ENCODE measurements at places on chromosomes 5 and 9.

GRCh38 chr9:5778805-5779204, 54.1 kb downstream of the ERMP1 start:
- no peak for DNase-seq

- DNase-seq: no peak
Observed at GRCh38 chr5:38403406-38403805, 145.0 kb downstream of the EGFLAM start.

GRCh38 chr9:126915846-126916543, 1.4 kb downstream of the RALGPS1 start:
- DNase-seq: no peak

DNA sequence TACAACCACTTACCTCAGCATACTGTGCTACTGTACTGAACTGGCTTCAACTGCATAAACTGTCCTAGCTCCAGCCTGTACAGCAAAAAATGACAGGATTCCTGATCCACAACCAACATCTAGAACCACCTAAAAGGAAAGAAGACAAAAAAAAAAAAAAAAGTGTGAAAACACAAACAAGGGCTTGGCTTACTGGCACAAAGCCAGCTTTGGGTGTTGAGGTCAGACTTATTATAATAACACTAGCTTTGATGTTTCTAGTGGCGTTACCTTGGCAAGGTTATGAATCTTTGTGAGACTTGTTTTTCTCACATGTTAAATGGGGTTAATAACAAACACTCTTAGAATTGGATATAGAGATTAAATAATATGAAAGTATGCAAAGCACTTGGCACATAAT, 148.5 kb upstream of the PUM3 start:
- DNase-seq: no peak

DNA sequence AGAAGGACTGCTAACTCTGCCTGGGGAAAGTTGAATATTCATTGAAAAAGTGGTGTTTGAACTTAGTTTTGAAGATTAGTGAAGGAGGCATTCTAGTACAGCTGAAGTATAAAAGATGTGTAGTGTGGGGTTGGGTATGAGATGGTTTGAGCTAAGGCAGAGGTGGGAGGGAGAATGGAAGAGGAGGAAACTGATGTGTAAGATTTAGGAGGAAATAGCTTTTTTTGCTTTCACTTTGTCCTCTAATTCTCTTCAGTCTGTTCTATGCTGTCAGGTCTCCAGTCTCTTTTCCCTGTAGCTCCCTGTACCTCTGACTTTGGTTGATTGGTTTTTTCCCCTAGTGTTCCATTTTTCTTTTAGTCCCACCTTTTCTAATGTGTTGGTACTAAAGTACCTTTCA, 9.0 kb downstream of the CREBRF start:
- DNase-seq: no peak

DNA sequence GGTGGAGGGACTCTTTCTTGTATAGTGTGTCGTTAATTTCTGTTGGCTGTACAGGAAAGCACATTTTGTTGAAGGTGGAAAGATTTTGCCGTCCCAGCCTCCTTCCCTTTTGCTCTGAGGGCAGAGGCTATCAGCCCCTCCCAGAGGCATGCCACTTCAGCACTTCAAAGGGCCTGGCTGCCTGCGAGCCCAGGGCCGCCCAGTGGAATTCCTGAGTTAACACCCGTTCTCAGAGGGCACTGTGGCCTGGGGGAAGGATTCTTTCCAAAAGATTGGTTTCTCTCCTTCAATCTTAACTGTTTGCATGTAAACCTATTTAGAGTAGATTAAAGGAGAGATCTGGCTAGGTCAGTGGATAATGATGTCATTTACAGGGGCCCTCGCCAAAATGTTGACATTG, 238.6 kb downstream of the FANCC start:
- DNase-seq: no peak

GRCh38 chr9:26477963-26478362, 414.6 kb downstream of the CAAP1 start:
- no peak for DNase-seq

DNA sequence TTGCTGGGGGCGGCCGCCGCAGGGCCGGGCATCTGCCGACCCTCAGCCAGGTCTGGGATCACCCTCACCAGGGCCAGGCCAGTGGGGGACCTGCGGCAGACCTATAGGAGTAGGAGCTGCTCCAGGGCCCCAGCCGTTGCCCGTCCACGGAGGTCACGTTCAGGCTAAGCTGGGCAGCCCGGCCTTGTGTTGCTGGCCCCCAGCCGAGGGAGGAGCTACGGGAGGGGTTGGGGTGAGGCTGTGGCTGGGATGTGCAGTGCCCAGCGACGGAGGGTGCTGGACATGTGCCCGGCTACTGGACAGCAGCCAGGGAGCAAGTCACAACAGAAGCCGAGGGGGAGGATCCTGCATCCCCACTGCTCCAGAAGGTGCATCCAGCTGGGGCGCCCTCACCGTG, 39.6 kb upstream of the SLC6A19 start:
- peak; percentile 11 for DNase-seq

GRCh38 chr9:99285965-99286364, 63.9 kb downstream of the SEC61B start:
- no peak for DNase-seq

DNA sequence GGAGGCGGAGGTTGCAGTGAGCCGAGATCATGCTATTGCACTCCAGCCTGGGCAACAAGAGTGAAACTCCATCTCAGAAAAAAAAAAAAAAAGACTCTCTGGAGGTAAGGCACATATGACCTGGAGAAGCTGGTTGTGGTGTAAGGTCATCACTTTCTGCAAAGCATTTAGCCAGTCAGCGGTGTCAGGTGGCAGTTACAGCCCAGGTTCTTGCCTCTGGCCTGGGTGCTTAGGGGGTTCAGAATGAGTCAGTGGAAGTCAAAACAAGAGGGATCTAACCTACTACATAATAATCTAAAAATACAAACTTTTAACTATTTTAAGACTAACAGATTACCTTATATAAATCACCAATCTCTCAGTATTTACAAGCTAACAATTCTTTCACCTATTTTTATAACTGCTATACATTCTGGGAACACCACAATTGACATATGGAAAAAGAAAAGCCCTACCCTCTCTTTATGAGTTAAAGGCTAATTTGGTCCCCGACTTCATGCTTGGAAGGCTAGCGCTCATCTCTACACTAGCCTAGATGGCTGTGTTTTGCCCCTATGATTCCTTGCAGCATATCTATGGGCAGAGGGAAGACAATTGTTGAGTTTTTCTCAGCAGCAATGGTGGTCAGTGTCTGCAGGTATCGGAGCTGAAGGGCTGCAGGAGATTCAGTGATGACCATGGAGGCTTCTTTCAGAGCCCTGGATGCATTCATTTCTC, 29.2 kb downstream of the STOM start:
- DNase-seq: peak; percentile 59

DNA sequence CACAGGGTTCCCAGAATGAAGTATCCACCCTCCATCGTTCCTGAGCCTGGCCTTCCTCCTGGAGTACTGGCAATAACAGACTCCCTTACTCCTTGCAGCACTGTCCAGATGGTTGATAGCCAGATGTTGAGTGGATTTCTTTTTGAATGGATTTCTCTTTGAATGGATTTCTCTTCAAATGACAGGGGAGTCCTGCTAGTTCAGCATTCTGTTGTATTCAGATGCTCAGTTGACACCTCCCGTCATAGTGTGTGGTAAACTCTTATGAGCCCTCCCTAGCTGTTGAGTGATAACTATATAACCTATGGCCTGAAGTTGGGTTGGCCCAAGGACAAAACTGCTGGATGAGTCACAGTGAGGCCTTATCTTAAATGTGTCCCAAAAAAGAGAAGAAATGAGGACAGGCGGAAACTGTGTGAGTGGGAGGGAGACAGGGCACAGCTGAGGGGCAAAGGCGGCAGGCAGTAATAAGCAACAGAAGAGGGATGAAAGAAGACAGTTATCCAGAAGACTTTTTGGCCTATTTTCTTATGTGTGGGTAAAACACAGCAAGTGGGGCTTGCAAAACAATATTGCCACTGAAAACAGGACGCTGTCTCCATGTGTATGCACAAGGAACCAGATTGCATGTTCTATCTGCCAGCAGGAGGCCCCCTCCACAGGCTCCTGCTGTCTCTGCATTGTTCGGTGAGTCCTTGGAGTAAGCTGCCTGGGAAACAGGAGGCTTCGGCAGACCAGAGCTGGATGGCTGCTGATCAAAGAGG, 209.5 kb upstream of the S1PR3 start:
- no peak for DNase-seq

- peak; percentile 20 for DNase-seq
Observed at GRCh38 chr5:68593211-68593671, 377.7 kb downstream of the PIK3R1 start.

- no peak for DNase-seq
Observed at GRCh38 chr9:113481176-113481787, 17.8 kb downstream of the RGS3 start.

DNA sequence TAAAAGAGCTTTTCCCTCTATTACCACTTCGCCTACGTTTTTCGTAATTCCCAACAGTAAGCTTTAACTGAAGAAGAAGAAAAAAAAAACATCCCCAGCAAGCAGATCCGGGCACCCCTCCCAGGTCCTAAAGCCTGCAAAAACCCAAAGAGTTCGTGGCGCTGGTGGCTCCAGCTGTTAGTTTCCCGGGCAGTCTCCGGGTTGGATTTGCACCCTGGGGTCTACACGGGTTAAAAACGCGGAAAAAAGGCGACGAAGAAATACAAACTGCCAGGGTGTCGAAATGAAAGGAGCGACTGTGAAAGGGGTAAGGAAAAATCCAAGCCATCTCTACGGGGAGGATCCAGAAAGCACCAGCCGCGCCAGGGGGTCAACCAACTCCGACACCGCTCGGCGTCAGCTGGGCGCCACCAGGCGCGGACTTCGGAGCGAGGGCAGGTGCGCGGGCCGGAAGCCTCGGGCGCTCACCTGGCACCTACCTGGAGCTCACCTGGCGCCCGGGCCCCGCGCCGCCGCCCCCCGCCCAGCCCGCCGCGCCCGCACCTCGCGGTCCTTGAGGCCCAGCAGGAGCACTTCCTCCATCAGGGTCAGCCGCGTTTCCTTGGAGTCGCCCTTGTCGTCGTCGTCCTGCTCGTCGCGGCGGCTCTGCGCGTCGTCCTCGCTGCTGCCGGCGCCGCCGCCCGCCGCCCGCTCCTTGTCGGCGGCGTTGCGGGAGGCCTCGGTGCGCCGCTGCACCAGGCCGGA, 680 bp downstream of the GOLPH3 start:
- peak; percentile 51 for DNase-seq

- no peak for DNase-seq
Observed at GRCh38 chr5:40672425-40672824, 7.3 kb upstream of the PTGER4 start.

DNA sequence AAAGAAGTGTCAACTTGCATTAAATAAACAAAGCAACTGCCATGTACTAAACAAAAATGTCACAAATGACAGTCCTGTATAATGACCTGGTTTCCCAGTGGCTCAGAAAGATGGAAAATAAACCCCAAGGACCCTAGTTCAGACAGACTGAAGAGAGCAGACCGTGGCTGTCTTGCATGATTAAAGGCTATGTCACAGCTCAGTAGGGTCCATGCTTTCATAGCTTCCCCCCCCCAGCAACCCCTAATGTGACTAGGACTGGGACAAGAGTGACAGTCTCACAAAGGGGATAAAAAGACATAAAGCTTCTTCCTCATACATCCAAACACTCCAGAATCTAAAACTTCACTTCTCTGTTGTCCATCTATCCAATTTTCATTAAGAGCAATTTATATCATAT, 113.6 kb downstream of the NR6A1 start:
- DNase-seq: no peak

DNA sequence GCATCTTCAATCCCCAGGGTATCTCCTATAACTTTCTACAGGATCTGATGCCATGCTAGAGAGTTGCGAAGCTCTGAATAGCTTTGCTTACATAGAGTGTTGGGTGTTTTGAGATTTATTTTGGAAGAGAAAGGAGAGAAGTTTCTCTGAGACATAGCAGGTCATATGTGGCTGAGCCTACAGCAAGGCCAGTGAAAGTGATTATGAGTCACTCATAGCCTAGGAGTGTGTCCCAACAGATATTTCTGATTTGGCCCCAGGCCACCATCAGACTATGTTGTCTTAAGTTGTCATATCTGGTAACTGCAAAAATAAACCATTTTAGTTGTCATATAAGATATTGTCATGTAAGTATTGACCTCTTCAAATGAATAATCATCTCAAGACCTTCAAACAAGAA, 132.0 kb upstream of the RAI14 start:
- DNase-seq: peak; percentile 76

DNA sequence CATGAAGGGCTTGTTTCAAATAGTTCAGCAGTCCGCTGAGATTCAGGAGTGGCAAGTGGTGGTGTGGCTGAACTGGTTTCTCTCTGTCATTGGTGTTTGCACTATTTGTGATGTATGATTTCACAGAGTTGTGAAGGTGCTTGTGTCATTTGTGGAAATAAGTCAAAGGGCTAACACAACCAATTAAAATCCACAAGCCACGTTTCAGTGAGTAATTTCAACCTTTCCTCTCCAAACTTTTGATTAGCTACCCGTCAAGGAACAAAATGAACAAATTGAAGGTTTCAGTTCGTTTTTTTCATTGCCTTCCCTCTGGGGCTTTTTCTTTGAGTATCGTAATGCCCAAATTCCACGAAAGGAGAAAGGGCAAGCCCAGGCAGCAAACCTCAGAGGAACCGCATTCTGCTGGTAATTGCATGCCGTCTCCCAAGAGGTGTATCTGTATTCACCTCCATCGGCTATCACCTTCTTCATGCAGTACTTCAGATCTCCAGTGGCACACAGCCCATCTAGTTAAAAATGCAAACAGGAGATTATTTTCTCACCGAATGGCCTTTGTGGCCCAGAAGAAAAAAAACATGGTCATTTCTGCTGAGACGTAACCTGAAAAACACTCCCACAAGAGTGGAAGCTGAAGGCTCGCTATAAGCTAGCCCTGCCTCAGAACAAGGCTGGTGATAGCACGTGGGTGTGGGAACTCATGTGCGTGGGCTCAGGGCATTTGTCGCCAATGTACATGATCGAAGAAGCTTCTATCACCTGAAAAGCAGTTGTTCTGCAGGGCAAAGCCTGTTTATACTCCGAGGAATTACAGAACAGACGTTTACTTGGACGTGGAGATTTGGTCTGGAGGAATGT, 197.1 kb downstream of the NR3C1 start:
- no peak for DNase-seq

- peak; percentile 97 for DNase-seq
Observed at GRCh38 chr9:125538092-125538473, 168.9 kb downstream of the MAPKAP1 start.

DNA sequence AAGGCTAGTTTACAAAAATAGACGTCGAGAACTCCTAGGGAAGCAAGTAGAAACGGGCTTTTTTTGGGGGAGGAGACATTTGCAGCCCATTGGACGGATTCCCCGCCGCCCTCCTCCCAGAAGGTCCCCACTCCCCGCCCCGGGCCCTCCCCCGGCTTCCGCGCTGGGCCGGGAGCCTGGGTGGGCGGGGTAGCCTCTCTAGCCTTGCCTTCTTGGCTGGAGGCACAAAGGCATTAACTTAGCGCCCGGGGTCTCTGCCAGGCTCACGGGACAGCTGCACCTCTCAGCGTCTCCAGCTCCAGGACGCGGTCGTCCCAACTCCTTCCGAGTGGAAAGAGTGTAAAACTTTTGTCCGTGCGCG, at the start of gene DMRTA1:
Gene DMRTA1 (plus strand): TSS at position 236 of the 361 bp plus-strand sequence. CDS start 242 bp downstream, outside the sequence.
- peak; percentile 51 for DNase-seq

- no peak for DNase-seq
Observed at GRCh38 chr9:15936306-15936921, 383.6 kb downstream of the CCDC171 start.

All from renal cortical epithelial cell (primary cell).